ENCODE measurements at places on chromosomes 2 and 18. TPM values are rescaled to one million over a fixed set of nuclear protein-coding genes. Genes with fewer than 3 reads are reported as not detected.

DNA sequence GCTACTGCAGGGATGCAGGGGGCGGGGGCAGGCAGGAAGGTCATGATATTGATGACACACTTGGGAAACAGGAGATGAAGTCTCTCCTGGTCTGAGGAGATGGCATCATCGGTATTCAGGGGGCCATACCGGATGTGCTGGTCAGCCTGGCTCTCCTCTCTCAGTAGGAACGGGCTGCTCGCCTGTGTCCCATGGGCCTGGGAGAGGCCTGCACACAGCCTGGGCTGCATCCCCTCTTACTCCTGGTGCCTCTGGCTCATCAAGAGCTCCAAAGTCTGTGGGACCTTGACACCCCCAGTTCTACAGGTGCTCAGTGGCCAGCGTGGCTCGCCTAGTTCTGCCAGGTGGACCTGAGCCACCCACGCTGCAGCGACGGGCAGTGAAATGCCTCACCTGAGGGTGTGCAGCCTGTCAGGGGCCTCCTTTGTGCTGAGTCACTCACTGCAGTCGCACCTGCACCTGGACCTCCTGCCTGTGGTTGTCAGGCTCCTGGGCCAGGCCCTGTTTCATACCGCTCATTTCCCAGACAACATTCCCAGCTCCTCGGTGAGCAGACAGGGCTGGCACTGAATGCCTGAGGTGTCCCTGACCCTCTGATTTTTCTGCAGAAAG lies 18.6 kb upstream of the CNDP1 start:
- DNase-seq = no peak
- H3K27me3 ChIP-seq = no peaks in the 10 kb centered on the region
- no peak overlapping the region for H3K27ac ChIP-seq
- H3K4me3 ChIP-seq = no peak overlapping the region
- no peaks in the 10 kb centered on the region for H3K4me1 ChIP-seq

SERPINB10 gene
- total RNA-seq = not detected

DNA sequence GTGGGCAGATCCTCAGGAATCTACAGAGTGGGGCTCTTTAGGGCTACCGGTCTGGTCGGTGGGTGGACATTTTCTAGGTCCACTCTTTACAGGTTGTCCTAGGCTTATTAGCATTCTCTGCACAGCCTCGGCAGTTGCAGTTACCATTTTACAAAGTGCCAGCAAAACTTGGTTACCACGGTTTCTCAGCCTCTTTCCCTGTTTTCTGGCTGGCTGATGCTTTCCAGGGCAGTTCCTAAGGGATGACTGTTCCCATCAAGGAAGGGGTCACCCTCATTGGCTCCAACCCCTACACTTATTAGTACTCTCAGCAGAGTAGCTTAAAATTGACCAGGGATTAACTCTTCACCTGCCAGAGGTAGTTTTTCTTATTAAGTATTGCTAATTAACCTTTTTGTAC lies 2.0 kb upstream of the AQP4 start:
- H3K27ac ChIP-seq = no peak overlapping the region
- H3K4me3 ChIP-seq = no peak overlapping the region
- H3K36me3 ChIP-seq = no peaks in the 10 kb centered on the region
- peaks cover 10% of the 10 kb centered on the region for H3K27me3 ChIP-seq
- no peaks in the 10 kb centered on the region for H3K4me1 ChIP-seq

TBR1 gene
- total RNA-seq = 0.17 TPM

KATNAL2 gene
- 15.4 TPM for total RNA-seq

GRCh38 chr2:58046335-58046584 lies 346 bp upstream of the VRK2 start:
- no peak for DNase-seq
- peaks cover 11% of the 10 kb centered on the region for H3K4me1 ChIP-seq
- peak overlapping the region; percentile 79 for H3K27ac ChIP-seq
- H3K27me3 ChIP-seq = no peaks in the 10 kb centered on the region
- H3K36me3 ChIP-seq = no peaks in the 10 kb centered on the region

ABCG8 gene
- not detected for total RNA-seq

DNA sequence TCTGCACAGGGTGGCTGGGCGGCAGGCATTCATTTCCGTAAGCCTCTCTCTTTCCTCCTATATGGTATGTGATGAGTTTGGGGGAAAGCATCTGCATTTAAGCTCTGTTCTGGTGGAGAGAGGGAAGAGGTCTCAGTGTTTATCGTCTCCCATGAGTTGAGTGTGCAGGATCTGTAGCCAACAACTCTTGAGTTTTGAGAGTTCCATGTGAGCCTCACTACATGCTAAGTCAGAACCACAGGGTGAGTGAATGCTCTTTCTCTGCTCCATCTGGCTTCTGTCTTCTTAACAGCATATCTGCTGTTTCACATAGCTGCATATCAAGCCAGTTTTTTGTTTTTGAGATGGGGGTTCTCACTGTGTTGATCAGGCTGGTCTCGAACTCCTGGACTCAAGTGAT lies 22.7 kb downstream of the RAB31 start:
- no peak overlapping the region for H3K4me3 ChIP-seq
- H3K4me1 ChIP-seq = peaks cover 5% of the 10 kb centered on the region
- no peak for DNase-seq
- H3K36me3 ChIP-seq = no peaks in the 10 kb centered on the region

DNA sequence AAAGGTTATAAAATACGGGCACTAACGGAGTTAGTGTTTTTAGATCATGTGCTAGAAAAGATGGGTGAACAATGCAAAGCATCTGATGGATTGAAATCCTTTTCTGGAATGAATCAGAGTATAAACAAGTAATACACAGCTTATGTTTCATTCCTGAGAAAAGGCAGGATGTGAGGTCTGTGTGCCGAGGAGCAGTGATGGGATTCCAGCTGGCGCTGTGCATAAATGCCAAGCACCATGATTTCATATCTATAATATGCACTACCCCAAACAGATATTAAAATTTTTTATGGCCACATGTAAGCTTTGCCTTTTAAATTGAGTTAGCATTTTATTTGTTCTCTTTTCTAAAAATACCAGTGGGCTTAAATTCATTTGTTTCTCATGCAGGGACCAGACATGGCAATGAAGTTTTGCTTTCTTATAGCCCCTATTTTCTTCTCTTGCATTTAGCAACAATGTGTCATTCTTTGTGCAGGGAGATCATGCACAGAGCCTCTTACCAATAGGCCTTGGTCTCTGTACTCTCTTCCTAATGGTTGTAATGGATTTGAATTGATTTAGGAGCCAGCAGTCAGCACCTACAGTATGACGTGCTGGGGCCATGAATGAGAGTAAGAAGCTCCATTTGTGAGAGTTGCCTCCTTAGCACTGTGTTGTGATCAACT lies 323.9 kb downstream of the SLC8A1 start:
- H3K27me3 ChIP-seq = peaks cover 24% of the 10 kb centered on the region
- H3K36me3 ChIP-seq = no peaks in the 10 kb centered on the region
- no peak overlapping the region for H3K27ac ChIP-seq
- H3K4me3 ChIP-seq = no peak overlapping the region

- DNase-seq = peak; percentile 42
- no peaks in the 10 kb centered on the region for H3K36me3 ChIP-seq
- H3K4me3 ChIP-seq = no peak overlapping the region
- H3K27me3 ChIP-seq = no peaks in the 10 kb centered on the region
Observed at GRCh38 chr2:217934321-217935131, 68.3 kb downstream of the TNS1 start.

DNA sequence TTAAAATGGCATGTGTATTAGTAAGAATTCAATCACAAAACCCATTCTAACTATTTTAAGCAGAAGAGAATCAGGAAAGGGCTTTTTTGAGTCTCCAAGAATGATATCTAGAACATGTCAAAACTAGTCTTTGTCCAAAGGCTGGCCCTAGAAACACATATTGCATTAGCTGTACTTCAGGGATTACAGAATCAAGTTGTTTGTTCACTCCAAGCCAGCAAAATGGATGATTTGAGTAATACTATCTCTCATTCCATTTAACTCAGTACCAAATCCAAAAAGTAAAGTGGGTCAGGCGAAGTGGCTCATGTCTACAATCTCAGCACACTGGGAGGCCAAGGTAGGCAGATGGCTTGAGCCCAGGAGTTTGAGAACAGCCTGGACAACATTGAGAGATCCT lies 41.3 kb downstream of the ATF2 start:
- no peak for DNase-seq
- H3K4me1 ChIP-seq = no peaks in the 10 kb centered on the region
- H3K36me3 ChIP-seq = peaks cover 33% of the 10 kb centered on the region
- H3K27me3 ChIP-seq = no peaks in the 10 kb centered on the region

GRCh38 chr2:235366807-235367206 lies 127.0 kb upstream of the AGAP1 start:
- H3K27me3 ChIP-seq = no peaks in the 10 kb centered on the region
- no peak overlapping the region for H3K27ac ChIP-seq
- no peaks in the 10 kb centered on the region for H3K36me3 ChIP-seq

DNA sequence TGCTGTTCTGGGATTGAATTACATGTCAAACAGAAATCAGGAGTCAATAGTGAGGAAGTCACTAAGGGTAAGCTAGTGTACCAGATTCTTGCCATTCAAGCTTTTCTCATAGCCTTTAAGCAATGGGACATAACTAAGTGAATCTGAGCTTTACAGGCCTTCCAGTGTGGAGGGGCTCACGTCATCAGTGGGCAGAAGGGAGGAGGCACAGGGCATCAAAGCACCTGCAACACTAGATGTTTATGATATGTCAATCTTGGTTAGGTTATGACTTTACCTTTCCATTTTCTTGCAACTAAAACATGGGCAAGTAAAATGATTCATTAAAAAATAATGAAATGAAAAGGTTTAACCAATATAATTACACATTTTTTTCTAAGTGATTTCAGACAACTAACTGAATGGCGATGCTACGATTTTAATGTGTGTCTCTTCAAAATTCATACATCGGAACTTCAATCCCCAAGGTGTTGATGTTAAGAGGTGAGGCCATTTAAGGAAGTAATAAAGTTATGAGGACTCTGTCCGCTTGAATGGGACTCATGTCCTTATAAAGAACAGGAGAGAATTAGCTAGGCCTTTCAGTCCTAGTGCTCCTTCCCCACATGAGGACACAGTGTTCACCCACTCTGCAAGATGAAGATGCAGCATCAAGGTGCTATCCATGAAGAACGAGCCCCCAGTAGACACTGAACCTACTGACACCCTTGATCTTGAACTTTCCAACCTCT lies 1169.2 kb upstream of the NXPH2 start:
- H3K27me3 ChIP-seq = no peaks in the 10 kb centered on the region

GRCh38 chr2:3168230-3168891 lies 209.3 kb downstream of the EIPR1 start:
- no peaks in the 10 kb centered on the region for H3K27me3 ChIP-seq
- no peak for DNase-seq
- H3K4me3 ChIP-seq = no peak overlapping the region
- H3K36me3 ChIP-seq = no peaks in the 10 kb centered on the region
- no peak overlapping the region for H3K27ac ChIP-seq
- H3K4me1 ChIP-seq = no peaks in the 10 kb centered on the region

ACMSD gene
- total RNA-seq = not detected

GRCh38 chr18:7579176-7579917 lies 12.2 kb downstream of the PTPRM start:
- H3K36me3 ChIP-seq = no peaks in the 10 kb centered on the region
- no peaks in the 10 kb centered on the region for H3K4me1 ChIP-seq
- DNase-seq = no peak
- H3K27ac ChIP-seq = no peak overlapping the region
- H3K4me3 ChIP-seq = no peak overlapping the region
- no peaks in the 10 kb centered on the region for H3K27me3 ChIP-seq

LRATD1 gene
- not detected for total RNA-seq

Data from A673 (cell line).